ENCODE measurements at places on chromosomes 4 and X. TPM values are rescaled to one million over a fixed set of nuclear protein-coding genes. Genes with fewer than 3 reads are reported as not detected.

GRCh38 chr4:48727666-48728459, 52.2 kb downstream of the FRYL start:
- no peak for DNase-seq

DNA sequence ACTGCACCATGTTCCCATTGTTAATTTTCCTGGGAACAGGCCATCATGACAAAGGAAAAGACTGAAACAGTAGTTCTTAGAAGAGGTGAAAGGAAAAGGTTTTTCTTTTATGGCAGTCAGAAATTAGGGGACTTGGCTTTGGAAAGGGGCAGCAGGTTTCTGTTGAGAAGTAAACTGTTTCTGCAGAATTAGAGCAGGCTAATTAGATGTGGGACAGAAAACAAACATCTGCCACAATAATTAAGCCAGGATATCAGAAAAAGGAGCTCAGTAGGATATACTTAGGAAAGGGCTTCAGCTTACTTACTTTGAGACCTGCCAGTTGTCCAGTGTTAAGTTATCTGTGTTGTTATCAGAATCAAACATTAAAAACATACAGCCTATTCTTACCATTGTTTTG, 36.7 kb upstream of the STPG2 start:
- DNase-seq: no peak

DNA sequence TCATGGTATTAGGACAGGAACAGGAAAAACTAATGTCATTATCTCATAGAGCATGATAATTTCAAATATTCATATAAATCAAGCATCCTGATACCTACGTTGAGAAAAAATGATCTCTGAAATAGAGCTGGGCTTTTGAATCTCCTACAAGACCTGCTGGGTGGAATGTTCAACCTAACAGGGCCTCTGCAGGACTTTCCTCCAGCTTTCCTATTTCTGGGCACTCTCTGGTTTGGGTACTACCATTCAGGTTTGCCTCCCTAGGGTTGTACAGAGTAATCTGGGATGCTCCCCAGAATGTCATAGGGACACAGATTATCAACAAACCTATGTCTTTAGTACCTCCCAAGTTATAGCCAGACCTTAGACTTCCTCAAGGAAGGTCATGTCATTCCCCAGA, 108.9 kb downstream of the CDS1 start:
- no peak for DNase-seq

DNA sequence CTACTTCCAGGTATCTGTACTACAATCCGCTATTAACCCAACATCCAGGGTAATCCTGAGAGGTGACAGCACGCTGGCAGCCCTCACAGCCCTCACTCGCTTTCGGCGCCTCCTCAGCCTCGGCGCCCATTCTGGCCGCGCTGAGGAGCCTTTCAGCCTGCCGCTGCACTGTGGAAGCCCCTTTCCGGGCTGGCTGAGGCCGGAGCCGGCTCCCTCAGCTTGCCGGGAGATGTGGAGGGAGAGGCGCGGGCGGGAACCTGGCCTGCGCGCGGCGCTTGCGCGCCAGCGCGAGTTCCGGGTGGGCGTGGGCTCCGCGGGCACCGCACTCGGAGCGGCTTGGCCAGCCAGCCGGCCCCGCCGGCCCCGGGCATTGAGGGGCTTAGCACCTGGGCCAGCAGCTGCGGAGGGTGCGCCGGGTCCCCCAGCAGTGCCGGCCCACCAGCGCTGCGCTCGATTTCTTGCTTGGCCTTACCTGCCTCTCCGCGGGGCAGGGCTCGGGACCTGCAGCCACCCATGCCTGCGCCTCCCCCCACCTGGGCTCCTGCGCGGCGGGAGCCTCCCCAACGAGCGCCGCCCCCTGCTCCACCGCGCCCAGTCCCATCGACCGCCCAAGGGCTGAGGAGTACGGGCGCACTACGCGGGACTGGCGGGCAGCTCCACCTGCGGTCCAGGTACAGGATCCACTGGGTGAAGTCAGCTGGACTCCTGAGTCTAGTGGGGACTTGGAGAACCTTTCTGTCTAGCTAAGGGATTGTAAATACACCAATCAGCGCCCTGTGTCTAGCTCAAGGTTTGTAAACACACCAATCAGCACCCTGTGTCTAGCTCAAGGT, 87.3 kb downstream of the PRSS12 start:
- DNase-seq: no peak

DNA sequence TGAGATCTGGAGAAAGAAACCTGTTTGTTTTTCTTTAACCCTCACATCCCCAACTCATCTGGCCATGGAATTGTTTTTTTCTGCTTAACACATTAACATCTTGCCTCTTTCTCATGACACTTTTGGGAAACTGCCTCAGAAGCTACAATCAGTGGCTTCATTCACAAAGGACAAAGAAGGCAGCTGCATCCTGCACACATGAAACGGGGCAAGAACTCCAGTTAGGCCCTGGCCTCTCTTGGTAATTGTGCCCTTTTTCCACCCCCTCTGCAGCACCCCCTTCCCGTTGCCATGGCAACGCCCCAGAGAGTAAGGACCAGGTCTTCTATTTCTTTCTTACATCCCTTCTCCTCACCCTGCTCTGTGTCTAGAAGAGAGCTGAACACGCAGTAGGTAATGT, 103.4 kb downstream of the PDGFRA start:
- no peak for DNase-seq

The ADH1C gene
- polyA plus RNA-seq: not detected

- DNase-seq: peak; percentile 11
Measured at GRCh38 chr4:183249854-183250253, 70.2 kb downstream of the CLDN22 start.

Data from A549 (cell line).